Nucleus accumbens (tissue), 56 donors: ENCODE measurements at places on chromosomes 7 and 10.
A peak's percentile ranks its signal among the peaks of the same experiment; 100 is the strongest.

DNA sequence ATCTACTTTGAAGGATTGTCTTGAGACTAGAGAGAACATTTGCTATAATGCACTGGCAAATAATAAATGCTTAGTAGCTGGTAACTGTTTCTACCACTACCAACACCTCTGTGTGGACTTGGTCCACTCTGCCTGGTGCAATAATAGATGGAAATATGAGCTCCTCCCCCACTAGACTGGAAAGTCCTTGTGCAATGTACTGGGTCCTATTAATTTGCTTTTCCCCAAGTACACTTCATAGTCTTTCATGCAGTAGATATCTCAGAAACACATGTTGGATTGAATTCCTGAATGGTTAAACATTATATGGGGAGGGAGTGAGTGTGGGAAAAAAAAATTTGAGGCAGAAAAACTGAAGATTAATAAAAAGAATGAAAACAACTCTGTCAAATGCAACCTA is 119.3 kb downstream of the C10orf90 start:
- no peak for DNase-seq

DNA sequence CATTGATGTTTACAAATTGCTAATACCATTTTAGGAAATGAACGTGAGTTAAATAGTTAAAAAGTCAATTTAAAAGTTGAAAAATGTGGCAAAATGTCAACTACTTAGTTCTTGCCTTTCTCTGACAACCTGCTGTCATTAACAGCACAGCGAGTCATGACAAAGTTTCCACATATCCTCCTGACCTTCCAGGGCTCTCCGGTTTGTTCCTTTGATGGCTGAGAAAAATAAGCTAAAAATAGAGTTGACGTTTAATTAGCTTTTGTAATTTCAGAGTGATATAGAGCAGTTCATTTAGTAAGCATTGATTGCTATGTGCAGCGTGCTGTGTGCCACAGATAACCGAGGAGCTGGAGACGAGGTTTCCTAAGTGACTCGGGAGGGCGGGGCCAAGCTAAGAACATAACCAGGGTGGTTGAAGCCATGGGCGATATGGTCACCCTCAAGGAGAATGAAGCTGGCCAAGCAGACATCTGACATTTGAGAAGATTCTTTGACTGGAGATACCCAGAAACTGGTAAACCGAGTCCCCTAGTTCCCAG is 47.9 kb downstream of the OGDH start:
- DNase-seq, result no peak

- DNase-seq, result peak; percentile 9
Observed at GRCh38 chr10:114604357-114605130, 53.5 kb downstream of the ABLIM1 start.

- no peak for DNase-seq
Observed at GRCh38 chr10:128150561-128150960, 24.3 kb upstream of the MKI67 start.

DNA sequence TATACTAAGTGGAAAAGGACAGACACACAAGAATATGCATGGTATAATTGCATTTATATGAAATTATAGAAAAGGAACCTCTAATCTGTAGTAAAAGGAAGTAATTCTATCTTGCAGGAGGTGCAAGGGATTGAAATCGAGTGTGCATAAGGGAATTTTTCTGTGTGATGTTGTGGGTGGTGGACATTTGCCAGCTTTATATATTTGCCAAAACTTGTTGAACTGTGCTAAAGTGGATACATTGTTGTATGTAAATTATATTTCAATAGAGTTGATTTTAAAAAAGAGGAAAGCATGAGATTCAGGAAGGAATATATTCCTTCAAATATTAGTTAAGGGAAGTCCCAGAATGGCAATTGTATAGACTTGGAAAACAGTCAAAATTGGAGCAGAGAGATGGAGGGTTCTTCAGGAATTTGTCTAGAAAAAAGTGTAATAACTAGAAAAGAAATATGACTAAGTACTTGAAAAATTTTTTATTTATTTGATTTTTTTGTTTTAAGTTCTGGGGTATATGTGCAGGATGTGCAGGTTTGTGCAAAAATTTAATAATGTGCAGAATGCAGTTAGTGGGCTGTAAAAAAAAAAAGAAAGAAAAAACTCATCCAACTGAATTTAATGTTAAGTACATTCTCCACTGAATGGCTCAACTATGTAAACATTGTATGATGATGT is 96.1 kb downstream of the ARL4A start:
- DNase-seq, result no peak

DNA sequence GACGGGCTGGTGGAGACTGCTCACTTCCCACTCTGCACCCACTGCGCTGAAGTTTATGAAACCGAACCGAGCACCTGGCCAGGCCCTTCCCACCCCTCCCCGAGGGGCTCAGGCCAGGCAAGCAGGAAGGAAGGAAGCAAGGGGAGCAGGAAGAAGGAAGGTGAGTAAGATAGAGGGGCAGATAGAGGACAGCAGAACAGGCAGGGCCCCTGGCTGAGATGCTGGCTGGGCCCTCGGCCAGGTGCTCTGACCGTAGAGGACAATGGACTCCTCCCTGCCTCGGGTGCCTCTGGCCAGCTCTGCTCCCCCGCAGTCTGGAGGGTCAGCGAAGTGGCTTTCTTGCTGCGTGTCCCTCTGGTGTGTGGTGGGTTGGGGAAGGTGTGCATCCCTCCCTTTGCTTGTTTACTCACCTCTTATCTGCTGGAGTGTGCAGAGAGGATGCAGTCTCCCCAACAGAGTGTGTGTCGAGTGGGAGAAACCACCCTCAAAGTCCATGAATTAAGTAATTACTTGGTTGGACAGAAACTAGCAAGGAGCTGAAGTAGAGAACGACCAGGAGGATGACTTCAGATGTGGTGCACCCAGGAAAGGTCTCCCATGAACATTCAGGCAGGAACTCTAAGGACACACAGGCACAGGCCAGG is 82.8 kb upstream of the PPP2R2D start:
- DNase-seq, result no peak

GRCh38 chr10:9450801-9451200 is 1396.3 kb downstream of the GATA3 start:
- no peak for DNase-seq

- no peak for DNase-seq
Observed at GRCh38 chr7:29421010-29421956, 142.4 kb upstream of the PRR15 start.
